Stimulated activated CD4-positive, alpha-beta T cell treated with anti-CD3 and anti-CD28 coated beads, Interleukin-1b, Interleukin-23, amount 100 ng/mL, for 1 hour (primary cell): ENCODE measurements at places on chromosomes 3 and 15.

DNA sequence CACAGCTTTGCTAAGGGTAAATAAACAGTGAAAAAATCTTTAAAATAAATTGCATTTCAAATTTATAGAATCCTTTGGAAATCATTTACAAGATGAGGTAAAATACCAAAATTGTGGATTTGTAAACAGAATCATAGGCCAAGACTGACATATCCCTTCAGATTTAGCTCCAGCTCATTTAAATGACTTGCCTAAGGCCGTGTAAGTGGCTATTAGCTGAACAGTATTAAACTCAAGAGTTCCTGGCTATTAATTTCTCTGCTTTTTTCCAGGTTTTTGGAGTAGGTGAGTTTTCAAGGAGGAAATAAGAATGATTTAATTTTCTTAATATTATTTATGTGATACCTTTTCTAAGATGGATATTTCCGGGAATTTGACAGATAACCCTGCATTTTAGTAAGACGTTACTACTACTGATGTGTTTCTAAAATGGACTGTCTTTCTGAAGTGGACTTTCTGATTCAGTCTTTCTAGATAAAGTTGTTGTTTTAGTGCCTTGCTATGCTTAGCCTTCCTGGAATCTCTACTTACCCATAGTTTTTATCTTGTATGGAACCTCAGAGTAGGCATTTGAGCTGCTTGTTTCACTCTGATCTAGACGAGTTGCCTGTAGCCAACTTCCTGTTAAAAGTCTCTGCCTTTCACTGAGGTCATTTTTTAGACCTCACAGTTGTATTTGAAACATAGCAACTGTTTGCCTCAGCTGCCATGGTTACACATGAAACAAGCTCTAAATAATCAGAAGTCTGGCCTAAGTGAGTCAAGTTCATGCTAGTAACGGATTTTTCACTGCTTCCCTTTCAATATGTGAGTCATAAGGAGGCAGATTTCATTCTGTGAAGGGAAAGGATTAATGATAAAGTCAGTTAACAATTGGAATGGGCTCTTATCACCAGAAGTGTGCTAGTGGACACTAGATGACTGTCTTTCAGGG is 127.0 kb downstream of the KLHL25 start:
- no peak for DNase-seq

DNA sequence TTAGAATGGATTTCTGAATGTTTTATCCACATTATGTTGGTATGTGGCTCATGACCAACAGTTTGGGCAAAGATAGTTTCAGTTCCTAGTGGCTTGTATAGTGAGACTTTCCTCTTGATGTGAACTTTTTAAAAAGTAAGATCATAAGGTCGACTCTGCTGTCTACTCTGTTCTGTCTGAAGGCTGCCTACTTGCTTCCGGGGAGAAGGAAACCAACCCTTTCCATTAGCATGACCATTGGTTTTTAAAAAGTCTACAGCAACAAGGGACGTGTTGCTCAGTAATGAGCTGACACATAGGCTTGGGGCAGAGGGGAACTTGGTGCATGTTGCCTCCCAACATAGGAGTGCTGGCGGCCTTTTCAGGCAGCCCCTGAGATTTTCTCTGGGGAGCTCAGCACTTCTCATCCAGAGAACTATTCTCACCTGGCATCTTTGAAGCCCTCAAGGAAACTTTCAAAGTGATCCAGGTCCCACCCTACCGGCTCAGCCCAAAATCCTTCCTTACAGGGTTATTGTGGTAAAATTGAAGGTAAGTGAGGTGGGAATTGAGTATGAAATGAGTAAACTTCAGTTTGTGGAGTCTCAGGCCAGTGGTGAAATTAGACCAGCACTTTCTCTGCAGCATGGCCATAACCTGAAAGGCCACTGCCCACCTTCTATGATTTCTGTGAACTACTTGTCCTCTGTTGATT is 30.6 kb downstream of the PSMD6 start:
- no peak for DNase-seq

DNA sequence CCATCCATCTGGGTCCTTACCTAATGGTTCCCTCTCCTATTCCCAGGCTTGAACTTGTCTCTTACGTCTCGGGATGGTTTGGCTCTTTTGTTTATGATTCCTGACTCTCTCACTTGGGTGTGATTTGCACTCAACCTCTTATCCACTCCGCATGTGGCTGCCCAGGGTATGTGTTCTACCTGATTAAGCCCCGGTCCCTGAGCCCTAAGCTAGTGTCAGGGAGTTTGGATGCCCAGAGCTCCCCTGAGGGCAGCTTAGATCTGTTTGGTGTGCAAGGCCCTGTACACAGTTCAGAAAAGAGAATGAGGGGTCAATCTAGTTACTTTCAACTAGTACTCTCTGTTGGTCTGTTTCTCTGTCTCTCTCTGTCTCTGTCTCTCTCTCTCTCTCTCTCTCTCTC is 15.9 kb upstream of the STARD5 start:
- DNase-seq: no peak

GRCh38 chr3:172478116-172478515 is 29.9 kb upstream of the GHSR start:
- no peak for DNase-seq

GRCh38 chr3:98644168-98644567 is 50.8 kb upstream of the CPOX start:
- DNase-seq: no peak

DNA sequence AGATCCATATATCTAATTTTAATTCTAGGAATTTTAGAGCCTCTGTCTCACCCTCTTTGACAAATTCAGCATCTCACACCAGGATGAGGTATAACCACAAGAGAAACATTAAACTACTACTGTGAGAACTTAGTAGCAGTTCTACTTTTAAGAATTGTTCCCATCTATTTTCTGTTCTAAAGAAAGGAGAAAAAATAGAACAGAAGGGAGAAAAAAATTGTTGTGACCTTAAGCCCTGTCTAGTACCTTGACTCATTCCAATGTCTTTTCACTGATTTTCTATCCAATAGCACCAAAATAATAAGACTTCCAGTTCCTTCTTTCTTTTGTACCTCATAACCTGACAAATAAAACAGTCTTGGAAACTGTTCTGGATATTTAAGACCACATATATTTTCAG is 37.0 kb downstream of the FRMD5 start:
- no peak for DNase-seq

DNA sequence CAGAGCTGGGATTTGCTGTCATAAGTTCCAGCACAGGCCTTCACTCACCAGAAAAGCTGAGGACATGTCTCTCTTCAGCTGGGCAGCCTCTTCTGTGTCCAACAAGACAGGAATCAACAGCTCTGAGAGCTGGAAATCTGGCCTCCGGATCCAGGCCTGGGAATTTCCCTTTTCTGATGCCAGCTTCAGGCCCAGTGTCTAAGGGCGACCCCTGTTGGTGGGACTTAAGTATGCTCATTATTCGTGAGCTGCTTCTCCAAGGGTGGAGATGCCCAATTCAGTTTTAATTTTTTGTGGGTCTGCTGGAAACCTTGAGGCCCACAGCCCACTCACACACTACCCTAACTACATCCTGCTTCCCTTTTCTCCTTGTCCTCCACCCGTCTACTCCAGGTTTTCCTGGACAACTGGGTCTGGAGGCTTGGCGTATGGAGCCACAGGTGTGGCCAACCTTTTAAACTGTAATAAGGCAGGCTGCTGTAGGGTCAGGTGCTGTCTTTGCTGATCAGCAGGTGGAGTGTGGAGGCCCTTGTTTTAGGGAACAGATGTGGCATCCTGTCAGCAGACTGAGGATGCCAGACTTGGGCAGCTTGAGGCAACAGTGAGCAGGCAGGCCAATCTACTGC is 2.6 kb upstream of the CEMIP start:
- peak; percentile 36 for DNase-seq

- no peak for DNase-seq
Observed at GRCh38 chr3:108569336-108569735, 19.9 kb downstream of the CIP2A start.

DNA sequence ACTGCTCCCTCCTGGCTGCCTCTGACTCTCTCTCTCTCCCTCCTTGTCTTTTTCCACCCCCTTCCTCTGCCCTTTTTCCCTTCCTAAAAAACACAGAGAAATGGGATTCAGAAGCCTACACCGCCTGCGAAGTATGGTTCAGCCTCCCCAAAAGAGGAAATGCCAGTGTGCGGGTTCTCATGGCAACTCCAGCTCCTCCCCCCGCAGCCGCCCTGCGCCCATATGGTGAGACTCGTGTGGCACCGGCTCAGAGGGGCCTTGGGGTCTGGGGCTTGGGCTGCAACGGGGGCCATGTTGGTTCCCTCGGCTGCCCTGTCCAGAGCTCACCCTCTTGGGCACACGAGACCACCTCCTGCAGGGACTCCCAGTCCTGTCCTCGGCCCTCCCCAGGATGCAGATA is 23.6 kb upstream of the LINGO1 start:
- no peak for DNase-seq

GRCh38 chr3:182261041-182261440 is 532.3 kb upstream of the ATP11B start:
- DNase-seq: no peak

DNA sequence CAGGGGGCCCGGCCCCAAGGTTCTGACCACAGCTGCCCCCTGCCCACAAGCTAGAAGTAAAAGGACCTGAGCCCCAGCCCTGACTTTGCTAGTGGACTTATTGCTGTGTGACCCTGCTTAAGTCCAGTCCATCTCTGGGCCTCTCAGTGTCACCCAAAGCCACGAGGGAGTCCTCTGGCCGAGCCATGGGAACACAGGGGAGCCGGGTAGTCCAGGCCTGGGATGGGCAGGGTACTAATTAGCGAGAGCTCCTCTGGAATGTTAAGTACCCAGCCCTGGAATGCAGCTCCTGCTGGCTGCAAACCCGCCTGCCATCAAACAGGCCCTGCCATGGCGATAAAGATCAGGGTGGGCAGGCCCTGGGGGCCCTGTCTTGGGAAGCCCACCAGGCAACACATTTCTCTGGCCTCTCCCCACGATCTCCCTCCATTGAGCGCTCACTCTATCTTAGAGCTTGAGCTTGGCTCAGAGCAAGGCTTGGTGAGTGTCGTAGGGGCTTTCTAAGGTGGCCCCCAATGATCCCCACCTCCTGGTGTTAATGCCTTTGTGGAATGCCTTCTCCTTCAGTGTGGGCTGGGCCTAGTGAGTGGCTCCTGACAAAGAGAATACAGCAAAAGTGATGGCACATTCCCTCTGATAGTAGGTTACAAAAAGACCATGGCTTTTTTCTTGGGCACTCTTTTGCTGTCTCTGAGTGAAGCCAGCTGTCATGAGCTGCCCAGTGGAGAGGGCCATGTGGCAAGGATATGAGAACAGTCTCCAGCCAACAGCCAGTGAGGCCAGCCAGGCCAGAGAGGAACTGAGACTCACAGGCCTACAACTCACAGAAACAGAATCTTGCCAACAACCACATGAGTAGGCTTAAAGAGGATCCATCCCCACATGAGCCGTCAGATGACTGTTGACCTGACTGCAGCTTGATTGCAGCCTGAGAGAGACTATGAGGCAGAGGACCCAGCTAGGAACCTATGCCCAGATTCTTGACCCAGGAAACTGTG is 133.1 kb downstream of the SMAD6 start:
- no peak for DNase-seq

GRCh38 chr3:171178714-171179113 is 152.2 kb upstream of the SLC2A2 start:
- DNase-seq: no peak

DNA sequence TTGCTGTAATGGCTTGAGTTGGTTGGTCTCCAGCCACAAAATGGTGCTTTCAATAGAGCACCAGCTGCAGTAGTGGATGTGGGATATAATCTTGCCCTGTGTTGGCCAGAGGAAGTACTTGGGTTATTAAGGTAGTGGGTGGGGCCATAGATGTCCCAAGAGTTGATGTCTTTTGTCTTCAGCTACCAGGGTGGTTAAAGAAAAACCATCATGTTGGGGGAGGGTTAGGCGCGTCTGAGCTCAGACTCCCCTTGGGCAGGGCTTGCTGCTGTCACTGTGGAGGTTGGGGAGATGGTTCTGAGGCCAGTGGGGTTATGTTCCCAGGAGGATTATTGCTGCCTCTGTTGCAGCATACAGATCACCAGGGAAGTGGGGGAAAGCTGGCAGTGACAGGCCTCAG is 46.9 kb upstream of the GADL1 start:
- no peak for DNase-seq

GRCh38 chr15:62899090-62899493 is 143.5 kb upstream of the TPM1 start:
- no peak for DNase-seq

DNA sequence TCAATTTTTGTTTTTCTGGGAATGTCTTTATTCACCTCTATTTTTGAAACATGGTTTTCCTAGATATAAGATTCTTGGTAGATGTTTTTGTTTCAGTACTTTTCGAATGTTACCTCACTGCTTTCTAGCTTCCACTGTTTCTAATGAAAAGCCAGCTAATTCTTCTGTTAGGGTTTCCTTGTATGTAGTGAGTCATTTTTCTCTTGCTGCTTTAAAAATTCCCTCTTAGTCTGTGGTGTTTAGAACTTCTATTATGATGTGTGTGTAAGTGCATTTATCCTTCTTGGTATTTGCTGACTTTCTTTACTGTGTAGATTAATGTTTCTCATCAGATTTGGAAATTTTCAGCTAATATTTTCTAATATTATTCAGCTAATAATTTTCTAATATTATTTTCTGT is 151.1 kb upstream of the OSTN start:
- no peak for DNase-seq

DNA sequence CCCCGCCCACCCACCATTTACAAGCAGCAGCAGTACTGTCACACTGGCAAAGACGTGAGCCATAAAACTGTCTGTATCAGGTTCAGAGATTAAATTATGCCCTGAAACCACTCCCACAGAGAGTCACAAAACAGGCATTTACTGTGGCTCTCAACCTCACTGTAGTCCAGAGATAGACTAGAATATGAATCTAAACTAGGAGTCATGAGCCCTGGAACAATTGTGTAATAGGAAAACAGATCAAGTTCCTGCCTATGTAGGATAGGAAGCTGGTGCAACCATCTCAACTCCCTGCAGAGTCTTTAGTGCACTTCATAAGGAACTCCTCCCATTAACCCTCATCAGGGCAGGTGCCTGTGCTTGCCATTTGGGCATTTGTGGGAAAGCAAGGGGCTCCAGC is 61.7 kb downstream of the FAM227B start:
- DNase-seq: no peak

DNA sequence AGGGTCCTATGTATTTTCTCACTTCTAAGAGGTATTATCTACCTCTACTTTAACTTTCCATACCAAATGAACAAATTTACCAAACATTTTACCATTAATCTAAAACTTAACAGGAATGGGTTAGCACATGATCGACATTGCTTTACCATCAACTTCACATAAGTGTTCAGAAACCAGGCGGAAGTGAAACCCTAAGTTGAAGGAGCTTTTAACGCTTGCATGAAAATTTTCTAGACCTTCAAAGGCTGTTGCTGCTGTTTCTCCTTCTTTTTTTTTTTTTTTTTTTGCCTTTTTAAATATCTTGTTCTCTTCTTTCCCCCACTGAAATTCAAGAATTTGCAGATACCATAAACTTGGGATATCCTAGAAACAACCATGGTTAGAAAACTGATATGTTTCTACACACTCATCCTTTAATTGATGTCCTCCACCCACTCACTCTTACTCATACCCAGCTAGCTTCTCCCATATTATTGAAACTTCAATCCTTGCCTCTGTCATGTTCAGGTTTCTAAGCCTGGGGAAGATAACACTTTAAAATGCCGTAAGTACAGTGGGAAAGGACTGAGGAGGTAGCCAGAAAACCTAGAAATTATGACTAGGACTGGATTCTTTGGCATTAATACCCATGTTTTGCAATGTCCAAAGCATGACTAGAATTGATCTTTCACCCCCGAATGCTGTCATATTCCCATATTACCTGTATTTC is 24.7 kb downstream of the MYO5A start:
- no peak for DNase-seq
